Adrenal gland (tissue), 19 donors: ENCODE measurements at places on chromosomes 3 and 15. TPM values are rescaled to one million over a fixed set of nuclear protein-coding genes. Genes with fewer than 3 reads are reported as not detected.

- peaks cover 8% of the 10 kb centered on the region for H3K4me1 ChIP-seq
- H3K27ac ChIP-seq, result peak overlapping the region; percentile 82
- no peaks in the 10 kb centered on the region for H3K27me3 ChIP-seq
- no peaks in the 10 kb centered on the region for H3K36me3 ChIP-seq
These were observed 19.8 kb upstream of the NUDT16 start for GRCh38 chr3:131361464-131362421.

- no peaks in the 10 kb centered on the region for H3K27me3 ChIP-seq
- H3K4me1 ChIP-seq, result peaks cover 9% of the 10 kb centered on the region
- no peak overlapping the region for H3K27ac ChIP-seq
These were observed 4.5 kb downstream of the CEP19 start for GRCh38 chr3:196707566-196707965.

AHSG gene
- total RNA-seq, result not detected

IL20RB gene
- total RNA-seq, result 1.2 TPM
